A172 (cell line): ENCODE measurements at places on chromosomes 2 and 18. TPM values are rescaled to one million over a fixed set of nuclear protein-coding genes. Genes with fewer than 3 reads are reported as not detected.

Gene SCYGR2
- total RNA-seq: not detected in 2 replicates

Gene MAP3K19
- total RNA-seq: not detected in 2 replicates

Gene GKN2
- 0.24 and 1.9 TPM in 2 replicates for total RNA-seq

Gene RESP18
- total RNA-seq: not detected in 2 replicates

Gene ANKZF1
- 23.6 and 24.7 TPM in 2 replicates for total RNA-seq

Gene ALPG
- 0.12 TPM in 1 of 2 replicates, not detected in the other for total RNA-seq

Gene NPHP1
- total RNA-seq: 17.4 and 25.7 TPM in 2 replicates

Gene SPAST
- 33.9 and 37.6 TPM in 2 replicates for total RNA-seq

Gene SLC4A5
- 0.07 TPM in 1 of 2 replicates, not detected in the other for total RNA-seq

Gene SCN7A
- 0.02 TPM in 1 of 2 replicates, not detected in the other for total RNA-seq

Gene SERPINB12
- total RNA-seq: not detected in 2 replicates

Gene COL4A4
- total RNA-seq: 0.38 and 0.41 TPM in 2 replicates

Gene ABCA12
- total RNA-seq: 0.05 and 0.14 TPM in 2 replicates

Gene ANKRD30B
- 26.2 and 32.3 TPM in 2 replicates for total RNA-seq

Gene CD8B2
- not detected in 2 replicates for total RNA-seq

Gene MARCHF4
- 6.4 and 6.9 TPM in 2 replicates for total RNA-seq

Gene UGT1A8
- total RNA-seq: not detected in 2 replicates

Gene DYNAP
- not detected in 2 replicates for total RNA-seq

Gene GNLY
- not detected in 2 replicates for total RNA-seq

Gene TMEM169
- total RNA-seq: 0.48 and 0.52 TPM in 2 replicates

Gene EFR3B
- total RNA-seq: 2.2 TPM in 2 replicates

Gene GPBAR1
- total RNA-seq: not detected in 2 replicates

Gene FBXO48
- 0.43 and 0.67 TPM in 2 replicates for total RNA-seq

Gene FER1L5
- total RNA-seq: 0.10 and 0.22 TPM in 2 replicates

Gene CHRND
- total RNA-seq: not detected in 2 replicates

Gene RGPD4
- total RNA-seq: not detected in 2 replicates

Gene SERPINB2
- not detected in 2 replicates for total RNA-seq
